ENCODE measurements at places on chromosomes 4 and X.

DNA sequence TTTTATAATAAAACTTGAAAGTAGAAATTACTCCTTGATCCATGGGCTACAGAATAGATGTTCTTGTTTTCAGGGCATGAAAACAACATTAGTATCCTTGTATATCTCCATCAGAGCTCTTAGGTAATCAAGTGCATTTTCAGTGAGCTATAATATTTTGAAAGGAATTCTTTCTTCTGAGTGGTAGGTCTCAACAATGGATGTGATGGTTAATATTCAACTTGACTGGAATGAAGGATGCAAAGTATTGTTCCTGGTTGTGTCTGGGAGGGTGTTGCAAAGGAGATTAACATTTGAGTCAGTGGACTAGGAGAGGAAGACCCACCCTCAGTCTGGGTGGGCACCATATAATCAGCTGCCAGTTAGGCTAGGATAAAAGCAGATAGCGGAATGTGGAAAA lies 100.1 kb downstream of the LCORL start:
- no peak for DNase-seq

- no peak for DNase-seq
Observed at GRCh38 chr4:121737846-121738554, 27.0 kb downstream of the SMIM43 start.

GRCh38 chr4:2914256-2915126 lies 48.7 kb downstream of the NOP14 start:
- DNase-seq, result peak; percentile 19

GRCh38 chr4:5191831-5192230 lies 140.6 kb downstream of the STK32B start:
- DNase-seq, result no peak

- no peak for DNase-seq
Observed at GRCh38 chrX:153770601-153771414, 6.8 kb downstream of the PLXNB3 start.

DNA sequence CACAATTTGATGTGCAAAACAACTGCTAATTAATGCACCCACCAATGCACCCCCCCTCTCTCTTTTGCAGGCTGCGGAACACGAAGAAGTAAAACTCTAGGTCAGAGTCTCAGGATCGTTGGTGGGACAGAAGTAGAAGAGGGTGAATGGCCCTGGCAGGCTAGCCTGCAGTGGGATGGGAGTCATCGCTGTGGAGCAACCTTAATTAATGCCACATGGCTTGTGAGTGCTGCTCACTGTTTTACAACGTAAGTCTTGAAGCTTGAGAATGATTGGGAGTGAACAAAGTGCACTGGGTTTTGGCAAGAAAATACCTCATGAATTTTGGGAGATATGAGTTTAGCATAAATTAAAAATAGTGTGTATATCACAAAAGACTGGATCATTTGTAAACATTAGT lies 28.9 kb downstream of the TMPRSS11E start:
- DNase-seq, result no peak

DNA sequence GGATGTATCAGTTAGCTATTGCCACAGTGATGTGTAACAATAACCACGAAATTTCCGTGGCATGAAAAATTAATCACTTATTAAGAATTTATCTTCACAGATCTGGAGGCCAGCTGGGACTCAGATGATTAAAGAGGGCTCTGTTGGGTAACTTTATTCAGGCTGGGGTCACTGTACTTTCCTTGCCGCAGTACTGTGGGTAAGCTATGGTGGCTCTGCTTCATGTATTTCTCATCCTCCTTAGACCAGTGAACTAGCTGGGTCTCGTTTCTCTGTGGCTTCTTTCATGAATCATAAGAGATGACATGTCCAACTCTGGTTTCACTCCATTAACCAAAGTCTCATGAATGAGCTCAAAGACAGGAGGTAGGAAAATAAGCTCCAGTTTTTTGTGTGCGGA lies 13.5 kb downstream of the TEX13B start:
- no peak for DNase-seq

- DNase-seq, result no peak
Observed at GRCh38 chrX:72129661-72130060, 2.1 kb downstream of the RTL5 start.

GRCh38 chr4:4677556-4678522 lies 136.0 kb upstream of the STX18 start:
- no peak for DNase-seq

DNA sequence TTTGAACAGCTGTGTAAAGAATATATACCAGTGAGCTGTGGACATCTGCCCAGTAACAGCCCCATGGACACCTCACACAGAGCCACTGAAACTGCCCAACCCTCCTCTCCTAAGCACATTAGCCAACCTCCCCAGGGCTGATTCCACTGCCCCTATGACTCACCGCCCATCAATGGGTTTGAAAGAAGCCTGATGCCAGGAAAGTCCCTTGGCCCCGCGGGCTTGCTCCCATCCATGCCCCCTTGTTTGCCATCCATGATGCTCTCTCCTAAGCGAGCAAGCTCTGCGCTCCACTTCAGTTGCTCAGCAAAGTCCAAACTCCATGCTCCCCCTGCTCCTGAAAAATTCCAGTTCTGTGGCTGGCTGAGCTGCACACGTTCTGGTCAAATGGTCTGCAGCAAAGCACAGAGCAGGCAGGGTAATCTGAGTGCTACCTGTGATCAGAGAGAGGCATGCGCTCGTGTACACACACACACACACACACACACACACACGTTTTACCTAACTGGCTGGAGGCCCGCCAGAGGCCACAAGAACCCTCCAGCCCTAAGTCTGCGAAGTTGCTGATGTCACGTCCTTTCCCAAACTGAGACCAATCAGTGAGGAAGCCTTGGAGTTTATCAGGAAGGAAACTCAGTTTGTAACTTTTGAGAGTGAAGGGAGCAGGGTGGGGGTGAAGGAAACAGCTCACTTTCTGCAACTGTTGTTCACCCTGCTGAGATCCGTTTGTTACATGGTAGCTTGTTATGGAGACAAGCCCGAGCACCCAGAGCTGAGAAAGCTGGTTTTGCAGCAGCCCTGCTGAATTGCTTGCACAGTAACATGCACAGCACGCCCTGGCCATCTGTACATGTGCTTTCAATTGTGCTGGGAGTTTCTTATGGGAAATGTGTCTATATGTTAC lies at the start of gene ASB9:
TSS of gene ASB9 (minus strand) at position 466 of the 904 bp plus-strand sequence. CDS start at position 257, 209 bp downstream.
- peak; percentile 4 for DNase-seq

DNA sequence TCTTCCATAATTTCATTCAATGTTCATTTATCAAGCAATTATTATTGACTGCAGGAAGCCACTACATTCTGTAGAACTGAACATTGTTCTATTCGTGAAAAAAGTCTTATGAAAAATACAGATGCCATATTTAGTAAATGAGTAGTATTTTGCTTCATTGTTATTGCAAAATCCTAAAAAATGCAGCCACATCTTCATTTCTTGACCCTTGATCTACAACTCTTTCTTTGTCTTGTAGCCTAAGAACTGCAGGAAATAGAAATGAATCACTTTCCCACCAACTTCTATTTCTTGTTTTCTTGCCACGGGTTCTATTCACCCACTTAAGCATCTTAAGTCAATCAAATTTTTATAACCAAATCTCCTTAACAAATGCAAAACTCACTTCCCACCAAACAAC lies 63.3 kb downstream of the KCNIP4 start:
- no peak for DNase-seq

DNA sequence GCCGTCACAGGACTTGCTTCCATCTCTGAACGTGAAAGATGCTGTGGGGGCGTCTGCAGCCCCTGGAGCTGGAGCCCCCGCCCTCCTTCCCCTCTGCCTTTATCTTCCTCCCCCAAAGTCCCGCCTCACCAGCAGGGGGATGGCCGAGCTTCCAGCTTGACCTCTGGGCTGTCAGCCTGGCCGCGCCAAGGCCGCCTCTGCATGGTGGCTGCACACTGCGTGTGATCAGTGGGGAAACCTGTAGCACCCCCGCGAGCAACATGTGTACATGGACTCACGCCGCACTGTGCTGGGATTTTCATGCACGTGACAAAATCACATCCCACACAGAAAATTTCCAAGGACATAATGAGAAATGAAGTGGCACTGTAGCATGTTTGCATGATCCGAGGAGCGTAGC lies 26.5 kb upstream of the PSAPL1 start:
- no peak for DNase-seq
